ENCODE measurements at places on chromosomes 6 and 20.

DNA sequence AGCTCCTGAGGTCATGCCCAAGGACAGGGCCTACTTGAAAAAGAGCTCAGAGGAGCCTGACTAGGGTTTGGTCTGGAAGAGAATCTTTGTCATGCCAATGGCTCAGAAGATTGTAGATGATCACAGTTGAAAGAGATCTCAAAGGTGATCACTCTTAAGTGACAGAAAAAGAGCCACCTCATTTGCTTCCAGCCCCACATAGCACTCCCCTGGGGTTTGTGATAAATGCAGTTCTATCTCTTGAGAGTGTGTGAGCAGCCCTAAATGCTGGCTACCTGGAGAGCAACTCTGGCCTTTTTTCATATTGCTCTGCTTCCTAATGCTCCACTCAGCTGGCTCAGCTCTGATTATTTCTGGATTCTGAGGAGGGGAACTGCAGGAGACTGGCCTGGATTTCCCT lies 39.3 kb downstream of the KLHL32 start:
- DNase-seq, result no peak

GRCh38 chr6:49776444-49776843 lies 10.6 kb downstream of the PGK2 start:
- DNase-seq, result no peak

DNA sequence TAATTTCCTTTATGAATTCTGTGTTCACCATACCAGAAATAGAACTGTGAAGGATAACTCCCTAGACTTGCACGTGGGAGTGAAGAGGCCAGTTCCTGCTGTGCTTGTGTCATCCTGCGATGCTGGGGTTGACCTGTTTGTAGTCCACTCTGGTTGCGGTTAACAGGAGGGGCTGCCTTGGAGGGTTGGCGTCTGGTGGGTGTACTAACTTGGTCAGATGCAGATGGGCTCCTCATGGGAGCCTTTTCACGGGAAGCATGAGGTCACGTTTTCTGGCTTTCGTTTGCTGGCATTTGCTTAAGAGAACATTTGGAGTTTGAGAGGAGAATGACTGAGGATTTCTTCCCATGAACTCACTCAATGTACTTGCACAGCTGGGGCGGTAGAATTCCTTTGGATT lies 41.2 kb downstream of the IGF2R start:
- DNase-seq, result no peak

DNA sequence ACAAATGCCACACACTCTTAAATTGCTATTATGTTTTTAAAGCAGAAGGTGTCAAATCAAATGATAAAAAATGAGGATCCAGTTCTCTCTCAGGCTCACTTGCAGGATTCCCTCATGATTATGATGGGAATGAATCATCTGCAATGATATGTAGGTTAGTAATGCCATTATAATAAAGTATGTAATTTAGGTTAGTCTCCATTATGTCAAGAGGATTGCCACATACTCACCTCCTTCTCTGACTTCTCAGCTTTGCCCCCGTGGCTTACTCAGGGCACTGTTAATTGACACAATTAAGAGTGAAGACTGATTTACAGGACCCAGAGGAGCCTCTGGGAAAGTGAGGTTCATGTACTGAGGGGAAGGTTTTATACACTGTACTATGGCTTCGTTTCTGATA lies 591.7 kb upstream of the NRSN1 start:
- no peak for DNase-seq

GRCh38 chr6:17116117-17116440 lies 14.2 kb downstream of the STMND1 start:
- DNase-seq, result no peak

DNA sequence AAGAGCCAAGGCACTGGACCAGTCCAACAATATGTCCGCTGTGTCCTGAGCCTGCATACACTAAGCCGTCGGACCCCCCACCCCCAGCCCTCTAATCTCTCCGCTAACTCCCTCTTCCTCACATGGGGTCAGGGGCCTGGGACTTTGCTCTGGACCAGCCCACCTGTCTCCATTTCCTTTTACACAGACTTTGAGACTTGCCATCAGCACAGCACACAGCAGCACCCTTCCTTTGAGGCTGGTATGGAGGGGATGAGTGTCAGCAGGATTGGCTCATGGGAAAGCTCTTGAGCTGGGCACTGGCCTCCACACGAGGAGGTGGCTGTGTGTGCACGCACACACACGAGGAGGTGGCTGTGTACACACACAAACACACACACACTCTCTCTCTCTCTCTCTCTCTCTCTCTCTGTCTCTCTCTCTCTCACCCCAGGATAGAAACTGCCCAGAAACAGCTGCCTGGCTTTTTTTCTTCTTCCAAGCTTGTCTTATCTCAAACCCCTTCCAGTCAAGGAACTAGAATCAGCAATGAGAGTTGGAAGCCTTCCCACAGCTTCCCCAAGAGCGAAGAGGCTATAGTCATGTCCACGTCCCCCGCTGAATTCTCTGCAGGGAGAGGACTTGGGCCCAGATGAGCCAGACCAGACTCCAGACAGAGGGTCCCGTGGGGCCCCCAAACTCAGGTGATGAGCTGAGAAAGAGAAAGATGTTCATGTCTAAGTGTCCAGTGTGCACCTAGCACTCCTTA lies 18.6 kb downstream of the SLC9A8 start:
- no peak for DNase-seq

GRCh38 chr20:34143951-34144350 lies 31.9 kb upstream of the EIF2S2 start:
- DNase-seq, result no peak

GRCh38 chr6:165167861-165168260 lies 141.5 kb downstream of the C6orf118 start:
- no peak for DNase-seq

GRCh38 chr6:84774157-84774984 lies 10.0 kb upstream of the TBX18 start:
- DNase-seq, result no peak

DNA sequence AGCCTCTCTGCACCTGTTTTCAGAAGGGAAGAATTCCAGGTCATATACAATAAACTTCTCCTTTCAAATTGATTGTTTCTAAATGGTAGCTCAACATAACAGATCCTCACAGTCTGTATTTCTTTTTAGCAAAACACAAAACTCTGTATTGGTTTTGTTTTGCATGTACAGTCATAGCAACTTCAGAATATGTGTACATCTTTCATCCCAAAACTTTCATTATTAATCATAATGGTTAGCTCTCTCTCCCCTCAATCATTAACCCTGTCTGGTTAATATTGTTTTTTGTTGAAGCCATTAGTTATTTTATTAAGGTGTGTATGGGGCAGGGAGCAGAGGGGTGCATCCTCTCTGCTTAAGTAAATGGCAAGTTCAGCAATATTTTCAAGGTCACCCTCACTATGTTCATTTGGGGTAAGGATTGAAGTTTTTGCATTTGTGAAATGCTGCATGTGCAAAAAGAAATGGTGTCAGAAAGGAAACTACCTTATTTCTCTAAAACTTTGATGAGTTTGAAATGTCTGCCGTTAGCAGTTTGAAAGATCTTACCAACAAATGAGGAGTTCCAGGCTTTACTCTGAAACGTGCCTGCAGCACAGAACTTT lies 136.8 kb upstream of the BTBD3 start:
- DNase-seq, result no peak

GRCh38 chr6:111971866-111972532 lies 81.9 kb upstream of the CCN6 start:
- no peak for DNase-seq

GRCh38 chr20:11267131-11267761 lies 593.4 kb upstream of the JAG1 start:
- no peak for DNase-seq

DNA sequence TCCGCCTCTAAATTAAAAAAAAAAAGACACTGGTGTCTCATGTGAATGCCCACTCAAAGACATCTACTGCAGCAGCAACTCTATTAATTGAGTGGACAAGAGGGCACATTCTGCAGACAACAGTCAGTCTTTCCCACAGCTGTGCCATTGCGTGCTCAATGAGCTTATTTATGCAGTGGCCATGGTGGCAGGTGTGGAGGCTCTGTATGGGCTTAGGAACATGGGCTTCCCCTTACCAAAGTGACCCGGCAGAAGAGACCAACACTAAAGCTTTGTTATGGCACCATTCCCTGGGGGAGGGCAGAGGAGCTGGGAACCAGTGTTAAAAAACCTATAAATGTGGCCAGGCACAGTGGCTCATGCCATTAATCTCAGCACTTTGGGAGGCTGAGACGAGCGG lies 4.2 kb upstream of the VAPB start:
- DNase-seq, result no peak

GRCh38 chr6:45927421-45928320 lies 88.0 kb downstream of the CLIC5 start:
- no peak for DNase-seq

GRCh38 chr6:110488606-110489190 lies 12.3 kb upstream of the SLC22A16 start:
- DNase-seq, result no peak

GRCh38 chr6:35736253-35736894 lies 458 bp upstream of the ARMC12 start:
- DNase-seq, result no peak

DNA sequence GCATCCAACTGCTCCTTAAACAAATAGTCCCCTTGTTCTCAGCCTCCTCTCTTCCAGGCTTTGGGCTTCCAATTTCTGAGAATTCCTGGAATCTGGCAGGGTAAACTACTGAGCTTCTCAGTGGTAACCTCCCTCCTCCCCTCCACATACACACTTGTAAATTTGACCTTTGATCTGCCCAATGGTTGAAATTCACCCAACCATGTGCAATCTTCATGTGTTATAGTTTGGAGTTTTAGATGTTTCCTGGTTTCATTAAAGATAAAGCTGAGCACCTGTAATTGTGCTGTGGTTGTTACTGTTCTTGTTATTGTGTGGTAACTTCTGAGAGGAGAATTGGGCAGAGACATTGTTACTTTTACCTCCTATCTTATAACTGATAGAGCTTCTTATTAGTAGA lies 328.4 kb downstream of the TPBG start:
- no peak for DNase-seq

DNA sequence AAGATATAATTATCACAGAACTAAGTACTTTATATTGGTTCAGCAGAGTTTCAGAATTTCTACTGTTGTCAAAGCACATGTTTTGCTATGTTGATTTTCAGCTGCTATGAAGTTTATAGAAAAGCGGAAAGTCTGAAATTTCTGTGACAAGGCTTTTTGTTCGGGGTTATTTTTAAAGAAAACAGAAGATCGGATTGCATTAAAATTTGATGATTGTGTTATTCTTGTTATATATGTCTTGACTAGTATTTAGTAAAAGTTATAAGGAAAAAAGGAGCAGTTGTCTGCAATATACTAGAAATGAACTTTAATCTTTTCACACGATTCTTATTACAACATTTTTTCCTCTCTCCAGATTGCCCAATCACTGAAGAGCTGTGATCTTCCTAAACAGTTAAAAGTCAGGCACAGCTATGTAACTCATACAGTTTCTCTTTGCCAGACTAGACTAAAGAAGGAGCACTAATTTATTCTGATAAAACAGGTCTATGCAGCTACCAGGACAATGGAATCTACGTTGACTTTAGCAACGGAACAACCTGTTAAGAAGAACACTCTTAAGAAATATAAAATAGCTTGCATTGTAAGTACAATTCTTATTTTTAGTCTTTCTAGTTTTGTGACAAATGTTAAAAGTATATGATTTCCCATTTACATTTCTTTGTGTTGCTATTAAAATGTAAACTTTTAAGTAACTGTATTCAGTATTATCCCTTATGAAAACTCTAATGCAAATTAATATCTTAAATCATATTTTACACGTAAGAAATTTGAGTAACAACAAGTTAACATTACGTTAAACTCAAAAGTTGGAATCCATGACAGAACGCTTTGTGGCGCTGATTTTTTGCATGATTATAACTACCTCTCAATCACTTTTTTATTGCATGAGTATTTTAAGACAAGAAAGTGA lies at the start of gene ENPP3:
TSS of gene ENPP3 (plus strand) at position 423 of the 913 bp plus-strand sequence. CDS start at position 506, 83 bp downstream.
- DNase-seq, result no peak

DNA sequence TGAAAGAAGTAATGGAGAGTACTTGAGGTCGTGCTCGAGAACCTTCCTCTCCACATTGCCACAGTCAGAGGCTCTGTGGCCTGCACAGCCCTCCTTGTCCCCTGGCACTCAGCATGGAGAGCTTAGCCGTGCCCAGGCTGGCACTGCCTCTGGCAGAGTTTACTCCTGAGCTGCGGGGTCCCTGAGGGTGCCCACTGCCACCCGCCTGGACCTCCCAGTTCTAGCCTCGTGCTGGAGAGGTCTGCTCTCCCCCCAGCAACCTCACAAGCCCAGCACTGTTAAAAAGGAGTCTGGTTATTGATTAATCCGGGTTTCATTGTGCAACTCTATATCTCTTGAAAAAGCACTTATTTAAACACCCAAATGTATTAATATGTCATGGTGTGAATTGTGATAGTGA lies 226.8 kb downstream of the TMEM242 start:
- DNase-seq, result no peak

DNA sequence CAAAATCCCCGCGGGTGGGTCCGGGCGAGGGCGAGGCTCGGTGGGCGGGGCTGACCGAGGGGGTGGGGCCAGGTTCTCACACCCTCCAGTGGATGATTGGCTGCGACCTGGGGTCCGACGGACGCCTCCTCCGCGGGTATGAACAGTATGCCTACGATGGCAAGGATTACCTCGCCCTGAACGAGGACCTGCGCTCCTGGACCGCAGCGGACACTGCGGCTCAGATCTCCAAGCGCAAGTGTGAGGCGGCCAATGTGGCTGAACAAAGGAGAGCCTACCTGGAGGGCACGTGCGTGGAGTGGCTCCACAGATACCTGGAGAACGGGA lies 809 bp downstream of the HLA-G start:
- no peak for DNase-seq

- DNase-seq, result no peak
Observed at GRCh38 chr6:153873541-153873940, 165.5 kb upstream of the OPRM1 start.

DNA sequence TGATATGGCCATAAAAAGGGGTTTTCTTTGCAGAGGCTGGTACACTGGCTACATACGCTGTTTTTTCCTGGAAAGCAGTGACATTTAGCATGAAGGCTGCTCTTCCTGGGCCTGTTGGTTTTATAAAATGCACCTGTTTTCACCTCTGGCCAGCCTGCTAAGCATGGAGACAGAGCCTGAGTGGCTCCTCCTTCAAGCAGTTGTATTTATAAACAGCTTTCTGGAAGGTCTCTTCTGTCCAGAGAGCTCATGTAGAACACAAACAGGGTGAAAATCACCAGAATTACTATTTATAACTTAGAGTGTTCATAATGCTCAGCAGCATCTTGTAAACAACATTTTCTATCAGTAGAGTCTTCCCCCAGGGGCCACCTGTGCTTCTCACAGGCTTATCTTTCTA lies 109.0 kb downstream of the FOXO3 start:
- no peak for DNase-seq

- no peak for DNase-seq
Observed at GRCh38 chr6:169646906-169647567, 54.8 kb downstream of the WDR27 start.

- no peak for DNase-seq
Observed at GRCh38 chr6:138529478-138529877, 30.2 kb upstream of the NHSL1 start.

DNA sequence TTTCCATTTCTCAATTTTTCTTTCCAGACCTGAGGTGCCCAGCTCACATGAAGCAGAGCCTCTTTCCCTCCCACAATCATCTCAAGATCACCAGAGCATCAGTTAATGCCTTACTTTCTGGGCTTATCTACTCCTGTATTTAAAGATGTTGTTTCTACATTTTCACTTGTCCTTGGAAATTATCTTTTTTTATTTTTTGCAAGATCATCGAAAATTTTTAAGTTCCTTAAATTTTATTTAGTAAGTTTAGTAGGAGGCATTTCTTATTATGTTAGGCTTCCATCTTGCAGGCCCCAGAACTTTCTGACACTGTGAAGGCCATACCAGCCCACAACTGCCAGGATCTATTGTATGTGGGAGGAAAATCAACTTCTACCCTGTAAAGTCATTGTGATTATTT lies 466.0 kb downstream of the PRKN start:
- DNase-seq, result no peak
